Stimulated activated CD4-positive, alpha-beta T cell treated with anti-CD3 and anti-CD28 coated beads, Interleukin-1b, Interleukin-23, amount 100 ng/mL, for 48 hours (primary cell): ENCODE measurements at places on chromosomes 12 and 14.

GRCh38 chr12:55743406-55744339 is 751 bp downstream of the GDF11 start:
- peak; percentile 52 for DNase-seq

GRCh38 chr12:92133171-92133570 is 12.5 kb downstream of the BTG1 start:
- DNase-seq: no peak

DNA sequence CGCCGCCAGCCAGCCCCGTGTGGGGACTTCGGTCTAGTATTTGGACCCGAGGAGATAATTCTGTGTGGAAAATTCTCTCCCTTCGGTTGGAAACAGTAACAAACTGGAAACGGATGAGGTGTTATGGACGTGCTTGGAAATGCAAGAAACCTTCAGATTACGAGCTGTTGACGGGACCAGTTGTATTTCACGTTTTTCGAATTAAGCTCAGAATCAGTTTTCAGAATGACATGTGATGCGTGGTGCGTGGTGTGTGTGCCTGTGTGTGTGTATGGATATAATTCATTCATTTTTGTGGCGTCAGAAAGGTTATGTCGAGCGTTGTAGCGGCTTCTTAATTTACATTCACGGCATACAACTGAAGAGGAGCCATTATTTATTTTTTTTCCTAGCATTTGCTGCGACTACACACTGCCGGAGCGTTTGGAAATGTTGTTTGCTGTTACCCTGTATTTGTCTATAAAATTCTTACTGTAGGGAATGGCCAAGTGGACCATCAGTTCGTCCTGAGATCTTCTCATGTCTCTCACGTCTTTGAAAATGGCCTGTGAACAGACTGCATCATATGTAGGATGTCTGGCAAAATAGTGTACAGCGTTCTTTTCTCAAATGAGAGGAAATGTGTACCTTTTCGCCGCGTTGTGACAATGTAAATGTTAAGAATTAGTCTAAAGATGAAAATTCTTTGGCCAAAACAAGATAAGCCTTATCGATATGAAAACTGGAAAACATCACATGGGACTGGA is 1.3 kb downstream of the TRAF3 start:
- peak; percentile 36 for DNase-seq

DNA sequence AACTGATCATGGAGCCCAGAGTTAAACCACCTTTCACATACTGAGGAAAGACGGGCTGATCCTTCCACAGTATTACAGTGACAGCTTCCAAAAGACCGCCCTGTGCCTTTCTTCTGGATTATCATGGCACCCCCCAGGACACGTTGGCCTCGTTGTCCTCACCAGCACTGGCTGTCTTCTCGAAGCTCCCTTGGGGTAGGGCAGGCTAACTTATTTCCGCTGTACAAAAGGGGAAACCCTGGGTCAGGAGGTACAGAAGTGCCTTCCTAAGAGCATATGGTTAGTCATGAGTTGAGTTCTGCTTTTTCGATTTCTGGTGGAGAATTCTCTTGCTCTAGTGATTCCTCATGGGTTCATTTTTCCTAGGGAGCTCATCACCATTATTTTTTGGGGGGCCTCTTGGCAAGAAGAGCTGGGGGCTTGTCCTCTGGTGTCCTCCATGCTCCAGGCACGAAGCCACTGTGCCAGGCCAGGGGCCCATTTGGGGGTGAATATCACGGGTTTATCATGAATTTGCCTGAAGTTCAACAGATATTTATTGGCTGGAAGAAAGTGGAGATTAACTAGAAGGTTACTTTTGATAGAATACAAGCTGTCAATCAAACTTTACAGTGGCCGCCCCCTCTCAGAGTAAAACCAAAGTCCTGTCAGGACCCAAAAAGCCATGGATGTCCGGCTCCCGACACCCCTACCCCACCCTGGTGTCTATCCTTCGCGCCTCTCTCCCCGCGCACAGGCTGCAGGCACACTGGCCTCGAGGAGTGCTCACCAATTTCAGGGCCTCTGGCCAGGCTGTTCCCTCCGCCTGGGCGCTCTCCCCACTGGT is 8.8 kb upstream of the TRAF3 start:
- DNase-seq: no peak

GRCh38 chr12:50099302-50100008 is 4.4 kb upstream of the GPD1 start:
- DNase-seq: no peak

DNA sequence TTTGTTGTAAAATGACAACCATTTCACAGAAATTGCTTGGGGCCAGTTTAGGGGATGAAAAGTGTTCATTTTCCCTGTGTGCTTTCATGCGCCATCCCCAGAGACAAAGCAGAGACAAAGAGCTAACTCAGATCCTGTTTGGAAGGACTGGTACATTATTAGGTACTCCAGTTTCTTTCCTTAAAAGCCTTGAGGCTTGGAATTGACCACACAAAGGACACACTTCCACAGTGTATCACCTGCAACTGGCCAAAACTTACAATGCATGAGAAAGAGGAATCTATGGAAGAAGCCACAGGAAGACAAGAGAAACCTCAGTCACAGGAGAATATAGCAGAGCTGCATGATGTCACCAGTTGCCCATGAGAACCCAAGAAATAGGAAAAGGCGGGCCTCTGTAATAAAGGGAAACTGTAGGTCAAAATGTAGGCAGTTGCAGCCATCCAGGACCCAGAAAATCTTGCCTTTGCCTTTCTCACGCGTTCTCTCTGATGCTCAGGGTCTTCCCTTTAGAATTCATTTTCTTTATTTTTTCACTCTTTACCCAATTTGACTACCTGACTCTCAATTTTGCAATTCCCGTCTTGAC is 339.0 kb downstream of the RMST start:
- no peak for DNase-seq

DNA sequence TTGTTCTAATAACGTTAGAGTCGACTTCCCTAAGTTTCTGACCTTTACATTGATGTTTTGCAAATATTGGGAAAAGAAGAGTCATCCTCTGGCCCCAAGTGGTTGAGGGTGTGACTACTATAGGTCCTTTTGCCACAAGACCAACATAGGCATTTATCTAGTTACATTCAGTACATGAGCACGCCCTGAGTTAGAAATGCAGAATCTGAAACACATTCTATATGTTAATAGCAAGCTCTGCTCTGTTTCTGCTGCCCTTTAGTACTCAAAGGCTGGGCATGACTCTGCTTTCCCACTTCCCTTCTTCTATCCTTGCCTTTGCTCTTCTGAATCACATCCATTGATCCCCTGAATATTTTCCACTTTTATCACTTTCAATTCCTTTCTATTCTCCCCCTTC is 115.1 kb upstream of the PTPRB start:
- DNase-seq: no peak

DNA sequence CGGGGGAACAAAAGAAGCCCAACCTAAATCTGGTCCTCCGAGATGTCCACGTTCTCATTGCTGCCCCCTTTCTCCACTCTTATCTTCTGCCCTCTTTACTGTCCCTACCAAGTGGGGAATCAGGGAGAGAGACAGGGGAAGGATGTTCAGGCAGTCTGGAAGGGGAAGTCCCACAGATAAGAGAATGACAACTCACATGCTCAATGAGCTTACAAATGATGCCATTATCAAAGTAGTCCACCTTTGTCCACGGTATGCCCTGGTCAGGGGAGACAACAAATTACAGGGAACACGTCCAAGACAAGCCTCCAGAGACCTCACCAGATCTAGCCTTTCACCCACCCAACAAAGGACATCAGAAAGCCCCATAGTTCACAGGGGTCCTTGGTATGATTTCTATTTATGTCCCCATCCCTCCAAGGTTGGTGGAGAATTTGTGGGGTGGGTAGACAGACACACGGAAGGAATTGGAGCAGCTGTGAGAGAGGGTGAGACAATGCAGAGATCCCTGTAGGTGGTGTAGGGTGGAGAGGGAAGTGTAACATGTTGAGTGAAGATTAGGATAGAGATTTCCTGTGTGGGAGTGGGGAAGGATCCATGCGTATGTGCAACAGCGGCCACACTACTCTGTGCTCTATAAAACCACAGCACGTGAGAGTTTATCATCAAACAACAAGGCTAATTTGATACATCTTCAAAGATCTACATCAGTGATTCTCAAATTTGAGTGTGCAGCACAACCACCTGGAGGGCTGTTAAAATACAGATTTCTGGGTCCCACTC is 10.7 kb downstream of the MYO1A start:
- DNase-seq: no peak

DNA sequence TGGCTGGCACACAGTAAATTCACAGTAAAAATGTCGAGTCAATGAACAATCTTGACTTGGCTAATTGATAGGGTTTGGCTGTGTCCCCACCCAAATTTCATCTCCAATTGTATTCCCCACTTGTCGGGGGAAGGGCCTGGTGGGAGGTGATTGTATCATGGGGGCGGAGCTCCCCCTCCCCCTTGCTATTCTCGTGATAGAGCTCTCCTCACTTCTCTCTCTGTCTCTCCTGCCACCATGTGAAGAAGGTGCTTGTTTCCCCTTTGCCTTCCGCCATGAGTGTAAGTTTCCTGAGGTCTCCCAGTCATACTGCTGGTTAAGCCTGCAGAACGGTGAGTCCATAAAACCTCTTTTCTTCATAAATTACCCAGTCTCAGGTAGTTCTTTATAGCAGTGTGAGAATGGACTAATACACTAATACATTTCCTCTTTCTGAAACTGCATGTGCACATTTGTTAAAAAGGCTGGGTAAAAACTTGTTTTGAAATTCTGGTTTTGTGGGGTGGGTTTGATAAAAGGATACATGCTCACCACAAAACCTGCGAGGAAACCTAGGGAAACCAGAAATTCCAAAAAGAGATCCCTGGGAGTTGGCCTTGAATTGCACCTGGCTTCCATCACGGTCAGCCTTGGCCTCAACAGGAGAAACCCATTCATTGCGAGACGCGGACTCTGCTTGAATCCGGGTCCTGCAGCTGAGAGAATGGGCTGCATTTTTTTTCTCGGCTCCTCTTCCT is 16.2 kb upstream of the MYL2 start:
- no peak for DNase-seq

GRCh38 chr12:4244868-4245267 is 28.7 kb upstream of the CCND2 start:
- no peak for DNase-seq

- DNase-seq: no peak
Measured at GRCh38 chr12:93127582-93128331, 198.7 kb upstream of the EEA1 start.

GRCh38 chr12:120421701-120422100 is 16.2 kb upstream of the COX6A1 start:
- no peak for DNase-seq

DNA sequence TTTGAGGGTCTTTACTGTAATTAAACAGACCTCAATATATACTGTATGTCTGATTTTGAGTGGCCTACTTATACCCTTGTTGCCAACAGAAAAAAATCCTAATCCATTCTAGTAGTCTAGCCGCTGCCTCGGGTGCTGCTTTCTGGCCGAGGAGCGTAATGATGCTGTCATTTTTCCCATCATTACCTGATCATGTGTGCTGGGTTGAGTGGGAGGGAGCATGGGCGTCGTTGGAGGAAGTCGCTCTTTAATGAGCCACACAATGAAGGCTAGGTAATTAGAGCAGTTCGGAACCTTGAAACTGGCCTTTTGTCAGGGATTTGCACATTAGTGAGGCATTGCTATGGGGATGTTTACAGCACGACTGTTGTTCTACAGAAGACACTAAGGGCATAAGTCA is 76.1 kb upstream of the RFX4 start:
- DNase-seq: no peak

DNA sequence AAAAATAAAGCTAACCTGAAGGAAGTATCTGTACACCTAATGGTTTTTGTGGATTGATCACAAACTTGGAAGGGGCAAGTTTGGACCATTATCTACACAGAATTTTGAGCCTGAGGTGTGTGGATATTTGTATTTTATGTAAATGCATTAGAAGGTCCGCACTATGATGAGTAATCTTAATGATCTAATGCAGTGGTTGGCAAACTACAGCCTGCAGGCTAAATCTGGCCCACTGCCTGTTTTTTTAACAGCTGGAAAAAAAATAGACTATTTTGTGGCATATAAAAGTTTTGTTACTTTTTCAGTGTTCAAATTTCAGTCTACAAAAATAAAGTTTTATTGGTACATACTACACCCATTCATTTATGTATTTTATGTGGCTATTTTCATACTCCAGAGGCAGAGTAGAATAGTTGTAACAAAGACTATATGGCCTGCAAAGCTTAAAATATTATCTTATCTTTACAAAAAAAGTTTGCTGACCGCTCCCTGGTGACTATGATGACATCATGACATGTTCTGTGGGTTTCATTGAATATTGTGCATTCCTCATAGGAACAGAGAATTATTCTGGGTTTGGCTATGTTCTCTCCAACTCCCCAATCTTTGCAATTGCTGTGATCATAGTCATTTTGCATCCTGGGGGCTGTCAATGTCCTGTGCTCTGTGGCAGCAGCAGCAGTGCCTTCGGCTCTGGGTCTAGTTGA is 962.6 kb upstream of the FBXO33 start:
- no peak for DNase-seq

DNA sequence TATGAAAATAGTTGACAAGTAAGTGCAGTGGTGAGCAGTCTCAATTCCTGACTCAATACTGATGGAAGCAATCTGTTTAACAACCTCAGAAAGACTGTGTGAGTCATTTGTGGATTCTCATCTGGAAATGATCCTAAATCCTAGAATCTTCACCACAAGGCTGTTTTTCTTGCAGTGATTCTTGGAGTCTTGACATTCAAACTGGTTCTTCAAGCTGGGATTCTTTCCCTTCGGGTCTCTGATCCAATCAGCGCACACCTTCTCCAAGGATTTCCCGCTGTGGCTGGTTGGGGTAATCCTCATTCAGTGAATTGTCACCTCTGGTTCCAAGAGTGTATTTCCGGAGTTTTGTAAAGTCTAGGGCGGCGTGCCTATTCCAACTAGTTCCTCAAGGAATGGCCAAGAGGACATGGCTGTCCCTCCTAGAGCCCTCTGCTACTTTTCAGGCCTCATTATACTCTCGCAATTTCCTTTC is 37.7 kb upstream of the FOXJ2 start:
- no peak for DNase-seq

GRCh38 chr12:118650586-118650960 is 274.2 kb downstream of the SUDS3 start:
- DNase-seq: no peak
